Stimulated activated CD4-positive, alpha-beta T cell treated with anti-CD3 and anti-CD28 coated beads, Interleukin-15, amount 100 ng/mL, for 1 hour (primary cell): ENCODE measurements at places on chromosomes 12 and 14.

GRCh38 chr12:123021688-123022604 is 41.5 kb downstream of the ARL6IP4 start:
- no peak for DNase-seq

DNA sequence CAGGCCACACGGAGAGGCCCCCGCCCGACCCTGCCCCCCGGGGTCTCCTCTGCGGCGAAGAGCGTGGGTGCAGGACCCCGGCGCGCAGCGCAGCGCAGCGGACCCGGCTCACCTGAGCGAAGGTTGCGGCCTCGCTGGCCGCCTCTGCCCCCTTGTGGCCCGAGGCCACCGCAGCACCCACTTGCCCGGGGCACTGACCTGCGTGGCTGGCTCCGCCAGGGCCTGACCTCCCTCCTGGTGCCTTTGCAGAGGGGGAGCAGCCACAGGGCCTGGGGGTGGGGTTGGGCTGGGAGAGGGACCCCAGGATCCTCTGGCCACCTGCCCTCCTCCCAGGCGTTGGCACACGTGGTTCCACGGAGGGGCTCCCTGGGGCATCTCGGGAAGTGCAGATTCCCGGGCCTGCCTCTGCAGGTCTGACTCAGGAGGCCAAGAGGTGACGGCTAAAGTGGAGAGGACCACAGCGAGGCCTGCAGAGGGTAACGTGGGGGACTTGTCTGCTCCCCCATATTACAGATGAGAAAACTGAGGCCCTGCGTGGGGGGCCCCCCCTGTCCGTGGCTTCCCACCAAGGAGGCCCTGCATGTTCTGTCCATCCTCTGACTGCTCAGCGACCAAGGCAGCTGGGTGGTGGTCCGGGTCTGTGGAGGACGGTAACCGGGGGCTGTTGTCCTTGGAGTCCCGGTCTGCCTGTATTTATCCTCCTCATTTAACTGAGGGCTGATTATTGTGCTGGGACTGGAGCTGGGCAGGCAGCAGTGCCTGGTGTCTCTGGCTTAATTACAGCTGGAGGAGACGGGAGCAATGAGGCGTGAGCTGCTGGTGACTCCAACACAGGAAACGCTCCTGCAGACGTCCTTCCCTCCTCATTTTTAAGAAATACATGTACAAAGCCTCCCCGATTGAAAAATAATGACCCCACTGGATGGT is 67.9 kb upstream of the BEGAIN start:
- DNase-seq: no peak

GRCh38 chr12:122457627-122458026 is 35.2 kb upstream of the CLIP1 start:
- no peak for DNase-seq

GRCh38 chr14:89196545-89196944 is 220.5 kb downstream of the FOXN3 start:
- no peak for DNase-seq

GRCh38 chr12:2212537-2212936 is 159.8 kb downstream of the CACNA1C start:
- DNase-seq: no peak

- DNase-seq: no peak
These were observed 48.6 kb downstream of the HSPB8 start for GRCh38 chr12:119227292-119227691.

GRCh38 chr12:44025499-44025898 is 189.6 kb downstream of the TMEM117 start:
- no peak for DNase-seq

- no peak for DNase-seq
These were observed 463.1 kb downstream of the RAD51B start for GRCh38 chr14:68282479-68283377.

GRCh38 chr12:123621619-123622530 is 11.6 kb downstream of the EIF2B1 start:
- DNase-seq: no peak

GRCh38 chr12:28925719-28926376 is 223.2 kb upstream of the FAR2 start:
- no peak for DNase-seq

DNA sequence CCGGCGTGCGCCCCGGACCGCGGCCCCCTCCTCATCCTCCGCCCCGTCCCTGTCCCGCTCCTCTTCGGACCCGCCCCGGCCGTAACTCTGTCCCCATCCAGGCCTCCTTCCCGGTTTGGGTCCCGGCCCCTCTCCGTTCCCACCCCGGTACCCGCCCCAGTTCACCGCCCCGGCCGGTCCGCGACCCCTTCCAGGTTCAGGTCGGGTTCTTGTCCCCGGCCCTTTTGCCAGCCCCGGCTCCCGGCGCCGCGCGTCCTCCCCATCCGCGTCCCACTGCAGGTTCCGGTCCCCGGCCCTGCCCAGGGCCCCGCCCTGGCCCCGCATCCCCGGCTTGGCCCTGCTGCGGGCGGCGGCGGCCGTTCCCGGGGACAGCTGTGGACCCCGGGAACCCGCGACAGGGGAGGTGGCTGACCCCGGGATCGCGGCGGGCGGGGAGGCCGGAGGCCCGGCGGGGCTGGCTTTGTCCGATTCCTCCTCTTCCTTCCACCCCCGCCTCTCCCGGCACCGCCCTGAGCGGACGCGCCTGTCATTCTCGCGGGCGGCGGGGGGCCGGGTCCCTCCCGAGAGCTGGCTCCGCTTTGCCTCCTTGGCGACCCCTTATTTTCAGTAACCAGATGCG is 601 bp downstream of the KLC1 start:
- DNase-seq: no peak

DNA sequence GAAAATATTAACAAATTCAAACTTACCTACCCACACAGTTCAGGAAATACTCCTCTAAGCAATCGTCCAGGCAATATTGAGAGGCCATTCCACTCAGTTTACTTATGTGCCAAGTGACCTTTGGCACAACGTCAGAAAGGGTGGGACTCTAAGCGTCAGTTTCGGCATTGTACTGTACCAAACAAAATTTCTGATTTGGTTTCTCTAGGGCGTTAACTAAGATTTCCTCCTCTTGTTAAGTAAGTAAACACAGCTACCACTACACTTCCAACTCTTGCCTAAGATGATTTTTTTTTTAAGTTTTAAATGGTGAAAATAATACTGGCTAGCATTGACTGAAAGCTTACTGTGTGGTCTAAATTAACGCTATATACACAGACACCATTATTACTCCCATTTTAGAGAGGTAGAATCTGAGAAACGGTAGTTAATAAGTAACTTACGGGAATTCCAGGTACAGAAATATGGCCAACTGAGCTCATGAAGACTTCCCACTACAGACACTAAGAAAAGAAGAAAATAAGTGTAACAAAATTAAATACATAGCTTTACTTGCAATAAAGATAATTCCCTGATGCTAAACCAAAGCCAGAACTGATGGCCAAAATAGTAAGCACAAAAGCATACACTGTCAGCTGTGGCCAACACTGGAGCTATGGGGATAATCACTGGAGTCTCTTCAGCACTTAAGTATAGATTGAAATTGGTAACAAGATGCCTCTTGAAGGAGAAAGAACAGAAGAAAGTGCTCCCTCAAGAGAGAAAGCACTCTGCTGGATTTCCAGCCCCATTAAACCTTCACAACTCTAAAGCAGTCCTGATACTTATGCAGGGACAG is 76.1 kb downstream of the EPS8 start:
- no peak for DNase-seq

GRCh38 chr14:102731101-102731870 is 46.0 kb upstream of the TRAF3 start:
- DNase-seq: no peak

GRCh38 chr14:74962046-74962445 is 6.6 kb upstream of the PGF start:
- DNase-seq: no peak

DNA sequence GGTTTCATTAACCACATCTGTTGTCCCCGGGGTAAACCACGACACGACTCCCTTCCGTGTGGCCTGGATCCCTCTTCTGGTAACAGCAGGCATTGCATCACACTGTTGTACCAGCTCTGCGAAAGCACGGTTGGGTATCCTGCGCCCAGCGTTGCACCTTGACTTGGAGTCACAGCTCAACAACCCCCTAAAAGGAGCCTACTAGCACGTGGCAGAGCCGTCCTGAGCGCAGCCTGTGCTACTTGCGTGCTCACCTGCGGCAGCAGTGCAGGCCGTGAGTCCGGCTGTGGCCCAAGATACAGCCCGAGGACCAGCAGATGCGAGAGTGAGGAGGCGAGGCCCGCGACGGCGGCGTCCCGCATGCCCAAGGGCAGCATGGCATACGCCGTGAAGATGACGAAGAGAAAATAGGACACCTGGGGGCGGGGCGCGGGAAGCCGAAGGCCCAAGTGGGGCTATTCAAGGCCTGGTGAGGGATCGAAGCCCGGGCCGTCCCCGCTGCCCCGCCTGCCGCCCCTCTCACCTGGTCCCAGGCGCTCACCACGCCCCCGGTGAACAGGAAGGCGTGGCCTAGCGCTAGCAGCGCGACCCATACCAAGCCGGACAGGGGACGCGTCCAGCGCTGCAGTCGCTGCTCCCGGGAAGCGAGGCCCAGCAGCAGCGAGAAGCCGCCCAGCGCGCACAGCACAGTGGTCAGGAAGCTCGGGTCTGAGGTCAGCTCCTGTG is 2.4 kb downstream of the ADCY4 start:
- DNase-seq: peak; percentile 71

- DNase-seq: no peak
These were observed 69.4 kb upstream of the BDKRB2 start for GRCh38 chr14:96135285-96135684.

GRCh38 chr12:57868221-57868620 is 21.7 kb upstream of the CTDSP2 start:
- no peak for DNase-seq

- no peak for DNase-seq
These were observed 612.6 kb downstream of the AACS start for GRCh38 chr12:125677829-125678228.

DNA sequence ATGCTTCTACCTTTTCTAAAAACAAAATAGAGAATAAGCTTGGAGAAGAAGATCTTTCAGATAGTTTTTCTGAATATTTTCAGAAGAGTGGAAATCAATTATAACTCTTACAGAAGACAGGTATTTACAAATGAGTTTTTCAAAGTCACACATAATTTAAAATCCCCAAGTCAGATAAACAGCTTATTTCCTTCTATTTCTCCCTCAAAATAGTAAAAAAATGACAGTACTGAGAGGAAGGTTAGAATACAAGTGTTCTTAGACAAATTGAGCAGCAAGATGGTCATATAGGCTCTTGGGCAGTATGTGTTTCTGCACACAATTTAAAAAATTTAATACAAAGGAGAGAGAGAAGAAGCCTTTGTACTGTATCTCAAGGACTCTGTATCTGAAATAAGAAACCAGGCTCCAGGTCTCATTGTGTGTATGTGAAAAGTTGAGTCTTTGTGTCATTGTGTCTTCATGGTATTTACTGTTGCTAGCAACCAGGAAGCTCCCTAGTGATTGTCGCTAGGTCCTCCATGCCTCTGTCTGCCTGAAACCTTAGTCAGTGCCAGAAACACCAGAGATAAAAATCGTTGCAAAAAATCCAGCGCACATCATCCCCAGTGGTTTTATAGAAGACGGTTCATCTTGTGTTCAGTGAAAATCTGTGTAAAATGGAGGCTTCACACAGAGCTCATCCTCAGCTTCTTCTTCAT is 12.9 kb upstream of the TUBA1A start:
- DNase-seq: no peak

GRCh38 chr12:132140501-132140900 is 3.6 kb downstream of the DDX51 start:
- no peak for DNase-seq

DNA sequence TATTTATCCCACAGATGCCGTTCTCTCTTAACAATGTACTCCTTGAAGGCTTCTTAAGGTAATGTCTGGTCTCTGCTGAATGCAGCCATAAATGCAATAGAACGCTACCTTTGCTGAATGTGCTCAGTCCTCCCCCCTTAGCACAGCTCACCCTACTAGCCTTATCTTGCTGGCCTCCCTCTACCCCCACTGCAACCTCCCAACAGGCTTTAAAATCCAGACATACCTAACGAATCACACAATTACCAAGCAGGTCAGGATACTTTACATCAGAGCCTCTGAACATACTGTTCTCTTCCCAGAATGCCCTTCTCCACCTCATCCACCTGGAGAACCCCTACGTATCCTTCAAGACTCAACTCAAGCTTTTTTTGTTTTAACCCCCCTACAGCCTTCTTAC is 51.0 kb upstream of the CRADD start:
- DNase-seq: no peak

DNA sequence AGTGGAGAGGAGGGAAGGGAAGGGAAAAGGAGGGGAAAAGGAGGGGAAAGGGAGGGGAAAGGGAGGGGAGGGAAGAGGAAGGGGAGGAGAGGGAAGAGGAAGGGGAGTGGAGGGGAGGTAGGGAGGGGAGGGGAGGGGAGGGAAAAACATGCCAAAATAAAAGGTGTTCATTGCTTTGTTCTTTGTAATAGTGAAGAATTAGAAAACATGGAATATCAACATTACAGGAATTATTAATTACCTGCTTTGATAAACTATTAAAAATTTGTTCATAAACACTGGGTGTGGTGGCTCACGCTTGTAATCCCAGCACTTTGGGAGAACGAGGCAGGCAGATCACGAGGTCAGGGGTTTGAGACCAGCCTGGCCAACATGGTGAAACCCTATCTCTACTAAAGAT is 579.2 kb downstream of the MED13L start:
- DNase-seq: no peak

GRCh38 chr12:119544765-119545625 is 48.6 kb upstream of the TMEM233 start:
- no peak for DNase-seq

DNA sequence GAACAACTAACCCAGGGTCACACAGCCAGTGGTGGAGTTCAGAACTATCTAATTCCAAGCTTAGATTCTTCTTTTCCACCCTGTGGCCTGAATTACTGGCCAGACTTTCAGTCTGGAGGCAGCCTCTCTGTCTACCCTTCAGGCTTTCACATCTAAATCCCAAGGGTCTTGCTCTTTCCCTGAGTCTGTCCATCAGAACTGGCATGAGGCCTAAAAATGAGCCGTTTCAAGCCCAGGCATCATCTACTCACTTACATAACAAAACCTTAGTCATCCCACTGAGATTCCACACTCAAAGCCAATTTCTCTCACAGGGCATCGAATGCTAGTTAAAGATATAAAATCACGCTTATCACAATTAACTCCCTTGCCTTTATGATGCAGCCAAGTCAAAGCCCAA is 1.3 kb upstream of the PTGDR start:
- DNase-seq: no peak

- no peak for DNase-seq
These were observed 69.9 kb downstream of the PPM1H start for GRCh38 chr12:62865065-62865464.

DNA sequence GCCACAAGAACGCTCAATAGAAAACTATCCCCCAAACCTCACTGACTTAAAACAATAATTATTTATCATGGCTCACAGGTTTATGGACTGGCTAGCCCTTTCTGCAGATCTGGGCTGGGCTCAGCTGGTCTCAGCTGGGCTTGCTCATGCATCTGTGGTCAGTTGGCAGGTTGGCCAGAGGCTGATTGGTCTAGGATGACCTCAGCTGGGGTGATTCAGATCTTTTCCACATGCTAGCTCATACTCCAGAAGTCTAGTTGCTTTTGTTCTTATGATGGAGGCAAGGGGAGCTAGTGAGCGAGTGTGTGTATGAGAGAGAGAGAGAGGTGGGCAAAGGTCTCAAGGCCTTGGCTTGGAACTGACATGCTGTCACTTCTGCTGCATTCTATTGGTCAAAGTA is 181.2 kb upstream of the NRXN3 start:
- no peak for DNase-seq
